Kidney glomerular epithelial cell (primary cell): ENCODE measurements at places on chromosomes 7 and 10.
A peak's percentile ranks its signal among the peaks of the same experiment; 100 is the strongest.

- no peak for DNase-seq
Observed at GRCh38 chr7:93374345-93374940, 142.3 kb downstream of the VPS50 start.

- DNase-seq = no peak
Observed at GRCh38 chr7:157964016-157964415, 623.6 kb downstream of the PTPRN2 start.

DNA sequence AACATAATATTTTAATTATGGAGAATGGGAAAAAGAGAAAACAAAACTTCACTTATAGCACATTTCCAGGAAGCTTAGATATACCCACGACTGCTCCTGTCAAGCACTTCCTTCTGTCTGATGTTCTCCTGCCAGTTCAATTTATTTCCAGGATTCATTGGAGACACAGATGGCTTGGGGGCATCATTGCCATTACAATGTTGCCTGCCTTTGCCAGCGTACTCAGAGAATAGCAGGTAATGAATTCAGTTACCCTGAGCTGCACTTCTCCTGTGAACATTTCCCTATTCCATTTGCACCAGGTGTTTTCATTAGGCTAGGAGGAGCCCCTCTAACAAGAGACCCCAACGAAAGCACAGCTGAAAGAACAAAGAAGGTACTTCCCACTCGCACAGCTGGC is 33.7 kb downstream of the INSIG1 start:
- no peak for DNase-seq

GRCh38 chr10:56296618-56297017 is 64.4 kb downstream of the ZWINT start:
- no peak for DNase-seq

- peak; percentile 76 for DNase-seq
Observed at GRCh38 chr7:47179812-47180515, 401.9 kb downstream of the TNS3 start.

GRCh38 chr7:47714669-47715607 is 133.0 kb upstream of the TNS3 start:
- no peak for DNase-seq

DNA sequence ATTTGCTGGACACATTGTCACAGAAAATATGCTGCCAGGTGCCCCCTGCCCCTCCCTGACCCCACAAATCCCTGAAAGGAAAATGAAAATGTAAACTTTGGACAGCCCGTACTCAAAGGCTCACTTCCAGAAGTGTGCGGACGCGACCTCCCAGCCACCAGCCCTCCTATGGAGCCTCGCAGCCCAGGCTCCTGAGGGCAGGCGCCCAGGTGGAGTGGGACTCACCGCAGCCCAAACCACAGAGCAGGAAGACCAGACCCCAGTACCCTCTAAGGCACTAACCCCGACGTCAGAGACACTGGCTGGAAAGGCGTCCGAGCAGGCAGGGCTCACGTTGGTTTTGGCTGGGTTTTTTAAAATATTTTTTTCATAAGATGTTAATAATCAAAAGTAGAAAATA is 57.3 kb downstream of the CSGALNACT2 start:
- DNase-seq = no peak

DNA sequence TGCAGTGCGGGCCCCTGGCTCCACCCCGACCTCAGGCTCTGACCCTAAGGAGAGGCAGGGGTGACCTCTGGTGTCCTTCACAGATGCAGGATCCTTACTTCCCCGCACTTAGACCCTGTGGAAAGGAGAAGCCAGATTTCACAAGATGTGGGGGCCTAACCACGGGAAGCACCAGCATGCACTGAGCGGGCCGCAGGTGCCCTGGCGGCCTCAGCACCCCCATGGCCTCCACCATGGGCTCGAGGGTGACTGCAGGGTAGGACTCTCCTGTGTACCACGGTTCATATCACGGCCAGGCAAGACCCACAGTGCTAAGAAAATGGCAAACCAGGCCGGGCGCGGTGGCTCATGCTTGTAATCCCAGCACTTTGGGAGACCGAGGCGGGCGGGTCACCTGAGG is 410.0 kb upstream of the FOXK1 start:
- DNase-seq = no peak

- peak; percentile 99 for DNase-seq
Observed at GRCh38 chr10:4663162-4663992, 162.6 kb upstream of the AKR1E2 start.

DNA sequence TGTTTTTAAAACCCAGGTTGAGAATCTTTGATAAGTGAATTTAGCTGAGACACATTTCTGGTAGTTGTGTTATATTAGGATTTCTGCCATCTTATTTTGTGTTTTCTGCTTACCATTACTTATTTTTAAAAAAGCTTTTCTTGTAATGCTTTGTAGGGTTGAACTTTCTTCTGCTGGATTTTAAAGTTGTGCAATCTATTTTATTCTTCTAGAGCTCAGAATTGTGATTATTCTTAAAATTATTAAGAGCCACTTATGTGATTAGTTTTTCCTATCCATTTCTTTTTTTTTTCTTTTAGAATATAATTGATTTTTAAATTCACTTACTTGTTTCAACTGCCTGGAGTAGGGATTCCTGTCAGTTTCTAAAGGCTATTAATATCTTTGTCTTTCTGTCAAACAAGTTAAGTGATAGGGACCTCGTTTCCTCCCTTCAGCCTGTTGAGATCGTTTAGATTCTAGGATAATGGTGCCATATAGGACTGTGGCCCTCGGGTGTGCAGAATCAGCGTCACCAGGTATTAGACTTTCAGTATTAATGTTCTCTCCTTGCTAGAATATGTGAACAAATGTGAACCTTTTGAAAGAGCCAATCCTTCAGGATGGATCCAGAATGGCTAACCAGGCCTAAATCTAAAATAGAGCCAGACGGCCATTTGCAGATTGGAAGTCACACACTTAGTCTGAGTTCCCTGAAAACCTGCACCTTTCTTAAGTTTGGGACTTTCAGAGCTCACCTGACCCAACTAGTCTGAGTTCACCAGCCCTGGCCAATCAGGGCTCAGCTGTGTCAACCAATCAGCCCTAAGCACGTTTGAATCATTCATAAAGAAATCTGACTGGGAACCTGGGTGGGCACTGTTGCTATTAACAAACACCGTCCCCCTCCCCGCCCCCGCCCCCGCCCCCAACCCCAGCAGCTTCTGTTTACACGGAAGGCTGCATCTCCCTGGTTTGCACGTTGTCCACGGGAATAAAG is 26.2 kb downstream of the CUX1 start:
- DNase-seq = no peak

DNA sequence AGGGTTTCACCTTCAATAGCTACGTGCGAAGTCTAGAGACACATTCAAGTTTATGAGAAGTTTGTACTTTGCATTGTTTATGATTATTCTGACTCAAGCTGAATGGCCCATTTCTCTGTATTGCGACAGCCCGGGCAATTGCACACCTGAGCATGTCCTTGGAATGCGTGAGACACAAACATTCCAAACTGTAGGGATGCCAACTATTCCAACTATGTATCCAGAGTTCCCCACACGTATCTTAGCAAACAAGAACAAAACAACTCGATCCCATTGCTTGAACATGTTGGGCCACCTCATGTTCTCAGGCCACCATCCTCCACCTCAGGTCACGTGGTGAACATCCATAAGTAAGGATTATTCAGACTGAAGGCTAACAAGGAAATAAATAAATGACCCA is 51.4 kb upstream of the EGFR start:
- peak; percentile 98 for DNase-seq

DNA sequence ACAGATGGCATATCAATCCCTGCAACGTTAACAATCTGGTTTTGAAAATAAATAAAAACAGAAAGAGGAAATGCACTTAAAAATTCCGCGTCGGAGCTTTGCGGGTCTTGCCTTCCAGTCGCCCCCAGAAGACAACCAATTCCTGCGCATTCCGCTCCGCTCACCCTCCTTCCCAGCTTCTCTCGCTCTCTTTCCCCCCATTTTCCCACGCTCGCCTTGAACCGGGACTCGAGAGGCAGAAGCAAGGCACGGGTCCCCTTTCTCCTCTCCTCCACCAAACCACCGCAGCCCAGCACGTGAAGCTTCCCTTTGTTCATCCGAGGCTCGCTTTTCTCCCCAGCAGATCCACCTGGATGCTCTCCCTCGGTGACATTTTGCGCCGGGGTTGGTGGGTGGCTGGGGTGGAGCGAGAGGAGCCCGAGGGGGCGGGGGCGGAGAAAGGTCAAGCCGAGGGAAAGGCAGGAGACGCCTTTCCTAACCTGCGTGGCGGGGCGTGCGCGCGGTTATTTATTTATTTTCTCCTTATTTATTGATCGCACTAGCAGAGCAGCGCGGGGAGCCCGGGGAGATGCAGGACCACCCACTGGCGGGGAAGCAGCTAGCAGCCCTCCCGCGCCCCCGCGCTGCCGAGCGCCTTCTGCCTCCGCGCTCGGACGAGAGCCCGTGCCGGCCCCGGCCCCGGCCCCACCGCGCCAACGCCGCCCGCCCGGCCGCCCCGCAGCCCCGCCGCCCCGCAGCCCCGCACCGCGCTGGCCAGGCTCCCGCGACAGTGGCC is at the start of gene KCND2:
Gene KCND2, plus strand, starts transcription at position 475 of the 775 bp plus-strand sequence.
- no peak for DNase-seq

- DNase-seq = no peak
Observed at GRCh38 chr10:106716381-106716780, 448.1 kb downstream of the SORCS1 start.

GRCh38 chr7:82534684-82535083 is 91.1 kb upstream of the CACNA2D1 start:
- DNase-seq = peak; percentile 9

GRCh38 chr10:58565271-58565670 is 52.6 kb downstream of the BICC1 start:
- no peak for DNase-seq

DNA sequence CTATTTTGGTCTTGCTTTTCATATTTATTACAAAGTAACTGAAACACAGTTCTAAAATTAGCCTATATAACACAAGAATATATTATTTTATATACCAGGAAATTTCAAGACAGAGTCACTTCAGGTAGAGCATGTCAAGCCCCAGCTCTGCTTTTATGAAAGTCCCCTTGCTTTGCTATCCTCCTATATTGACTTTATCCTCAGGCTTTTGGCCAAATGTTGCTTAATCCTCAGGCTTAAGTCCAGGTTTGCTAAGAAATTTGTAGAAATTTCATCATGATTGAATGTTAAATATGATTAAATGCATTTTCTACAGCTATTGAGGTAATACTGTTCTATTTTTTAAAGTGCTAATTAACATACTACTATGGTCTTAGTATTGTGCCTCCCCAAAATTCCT is 227.6 kb downstream of the FZD1 start:
- no peak for DNase-seq
